Muscle of back (tissue), 13 donors: ENCODE measurements at places on chromosomes 7 and 10. TPM values are rescaled to one million over a fixed set of nuclear protein-coding genes. Genes with fewer than 3 reads are reported as not detected.
A peak's percentile ranks its signal among the peaks of the same experiment; 100 is the strongest.

DNA sequence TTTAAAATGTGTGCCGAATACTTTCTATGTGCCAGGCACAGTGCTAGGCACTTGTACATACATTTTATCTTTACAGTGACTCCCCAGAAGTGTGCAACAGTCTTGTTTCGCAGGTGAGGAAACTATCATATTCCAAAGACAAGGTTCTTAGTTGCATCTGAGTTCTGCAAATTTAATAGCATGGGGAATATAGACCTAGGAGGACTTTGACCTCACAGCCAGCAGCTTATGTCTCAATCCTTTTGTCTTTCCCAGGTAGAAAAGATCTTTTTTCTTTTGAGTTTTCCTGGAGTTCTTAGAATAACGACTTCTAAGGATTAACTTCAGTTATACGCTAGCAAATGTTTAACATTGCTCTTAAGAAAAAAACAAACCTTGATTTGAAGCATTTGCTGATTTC lies 482.8 kb upstream of the ZMIZ1 start:
- no peak for DNase-seq

GRCh38 chr7:17274551-17275245 lies 23.8 kb upstream of the AHR start:
- DNase-seq = no peak

- DNase-seq = no peak
These were observed 114.4 kb upstream of the NEBL start for GRCh38 chr10:21011433-21012018.

DNA sequence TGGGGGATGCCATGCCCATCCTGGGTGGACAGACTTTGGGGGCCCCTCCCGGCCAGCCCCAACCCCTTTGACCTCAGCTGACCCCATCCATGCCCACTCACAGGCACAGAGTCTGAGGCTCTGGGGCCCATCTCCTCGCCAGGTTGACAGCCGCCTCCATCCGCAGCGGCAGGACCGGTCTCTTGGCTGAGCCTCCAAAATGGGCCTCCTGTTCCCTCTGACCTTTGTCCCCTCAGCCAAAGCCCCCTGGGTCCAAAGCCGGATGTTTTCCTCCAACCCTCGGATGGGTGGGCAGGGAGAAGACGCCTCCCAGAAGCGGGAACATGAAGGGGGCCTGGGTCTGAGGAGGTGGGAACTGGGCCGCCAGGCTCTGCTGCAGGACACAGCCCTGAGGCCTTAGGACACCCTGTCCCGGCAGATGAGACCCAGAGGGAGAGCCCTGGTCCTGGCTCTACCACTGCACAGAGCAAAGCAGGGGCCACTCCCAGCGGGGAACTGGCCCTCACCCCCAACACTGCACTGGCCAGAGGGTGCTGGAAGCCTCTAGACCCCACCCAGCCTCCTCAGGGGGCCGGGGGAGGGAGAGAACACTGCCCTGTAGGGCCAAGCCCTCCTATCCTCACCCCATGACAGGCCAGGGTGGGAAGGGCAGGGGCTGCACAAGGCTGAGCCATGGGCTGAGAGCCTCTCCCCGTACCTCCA lies 12.6 kb downstream of the PDGFA start:
- DNase-seq = no peak

DNA sequence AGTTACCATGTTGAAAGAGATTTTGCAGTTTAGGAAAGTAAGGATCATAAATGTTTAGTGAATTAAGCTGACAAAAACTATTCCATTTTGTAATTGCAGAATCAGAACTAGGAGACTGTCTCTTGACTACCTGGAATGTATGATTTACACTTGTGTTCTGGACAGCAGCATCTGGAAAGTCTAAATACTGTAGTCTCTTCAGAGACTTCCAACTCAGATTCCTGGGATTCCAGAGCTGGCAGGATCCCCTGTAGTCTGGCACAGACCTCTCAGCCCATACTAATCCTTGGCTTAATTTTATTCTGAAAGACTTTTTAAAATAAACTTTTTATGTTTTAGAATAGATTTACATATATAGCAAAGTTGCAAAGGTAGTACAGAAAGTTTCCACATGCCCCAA lies 452.7 kb downstream of the DPP6 start:
- DNase-seq = peak; percentile 41

DNA sequence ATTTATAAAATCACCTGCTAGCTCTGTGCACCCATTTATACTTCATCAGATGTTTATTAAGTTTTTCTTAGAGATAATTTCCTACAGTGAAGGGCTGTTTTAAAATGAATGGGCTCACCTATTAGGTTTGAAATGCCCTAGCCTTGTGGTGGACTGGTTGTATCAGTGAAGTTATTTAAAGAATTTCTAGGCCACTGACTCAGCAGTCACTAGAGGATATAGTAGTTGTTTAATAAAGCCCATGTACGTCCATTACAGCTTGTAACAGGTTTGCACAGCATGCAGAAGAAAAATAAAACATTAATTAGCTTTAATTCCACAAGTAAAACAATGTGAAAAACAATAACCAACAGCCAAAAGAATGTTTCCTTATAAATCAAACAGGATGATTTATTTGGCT lies 128.0 kb downstream of the RSU1 start:
- DNase-seq = no peak

DNA sequence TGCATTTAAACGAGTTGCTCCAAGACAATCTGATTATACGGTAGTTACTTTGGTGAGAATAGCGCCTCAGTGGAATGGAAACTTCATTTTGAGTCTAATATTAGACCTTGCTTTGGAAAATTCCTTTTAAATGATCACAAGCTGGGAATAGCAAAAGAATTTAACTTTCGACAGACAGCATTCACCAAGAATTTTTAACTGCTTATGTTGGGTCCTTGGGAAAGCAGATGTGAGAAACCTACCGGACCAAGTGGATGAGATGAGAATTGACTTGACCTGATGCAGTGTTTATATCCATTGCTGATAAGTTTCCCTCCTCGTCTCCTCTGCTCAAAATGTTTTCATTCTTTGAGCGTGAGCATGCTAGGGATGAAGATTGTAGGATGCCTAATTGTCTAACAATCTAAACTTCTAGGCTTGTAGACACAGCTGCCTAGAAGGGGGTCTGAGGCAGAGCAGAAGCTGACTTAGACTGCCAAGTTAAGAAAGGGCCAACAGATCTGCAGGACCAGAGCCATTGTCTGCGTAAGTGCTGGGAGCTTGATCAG lies 126.9 kb downstream of the CNNM2 start:
- peak; percentile 35 for DNase-seq

DNA sequence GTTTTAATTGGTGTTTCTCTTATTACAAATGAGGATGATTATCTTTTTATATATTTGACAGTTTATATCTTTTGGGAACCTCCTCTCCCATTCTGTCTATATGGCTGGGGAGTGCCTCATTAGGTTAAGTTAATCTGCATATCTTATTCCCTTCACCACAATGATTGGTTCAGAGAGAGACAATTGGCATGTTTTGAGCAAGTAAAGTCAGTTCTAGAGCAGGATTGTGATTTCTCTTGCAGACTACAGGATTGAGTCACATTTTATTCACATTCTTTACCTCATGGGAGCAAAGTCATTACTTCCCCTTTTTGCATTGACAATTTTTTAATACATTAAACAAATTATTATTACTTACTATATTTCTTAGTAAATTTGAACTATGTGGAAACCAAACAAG lies 345.6 kb downstream of the MDFIC start:
- DNase-seq = no peak

GRCh38 chr10:96176985-96177384 lies 46.9 kb downstream of the ZNF518A start:
- no peak for DNase-seq

DNA sequence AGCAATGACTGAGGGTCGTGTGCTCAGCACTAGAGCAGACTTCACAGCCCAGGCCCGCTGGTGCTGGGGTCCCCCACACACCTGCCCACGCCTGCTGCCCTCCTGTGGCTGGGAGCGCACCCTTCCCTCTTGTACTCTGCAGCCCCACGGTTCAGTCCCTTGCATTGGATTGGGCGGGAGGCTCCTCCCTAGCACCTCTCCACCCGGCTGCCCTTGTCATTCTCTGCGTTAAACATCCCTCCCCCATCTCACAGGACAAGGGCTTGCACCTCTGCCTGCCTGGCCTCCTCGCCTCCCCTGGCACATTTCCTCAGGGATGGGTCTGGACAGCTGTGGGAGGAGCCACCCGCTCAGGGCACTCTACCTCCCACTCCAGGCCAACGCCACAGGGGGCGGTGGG lies 68.6 kb downstream of the ALOX5 start:
- no peak for DNase-seq

DNA sequence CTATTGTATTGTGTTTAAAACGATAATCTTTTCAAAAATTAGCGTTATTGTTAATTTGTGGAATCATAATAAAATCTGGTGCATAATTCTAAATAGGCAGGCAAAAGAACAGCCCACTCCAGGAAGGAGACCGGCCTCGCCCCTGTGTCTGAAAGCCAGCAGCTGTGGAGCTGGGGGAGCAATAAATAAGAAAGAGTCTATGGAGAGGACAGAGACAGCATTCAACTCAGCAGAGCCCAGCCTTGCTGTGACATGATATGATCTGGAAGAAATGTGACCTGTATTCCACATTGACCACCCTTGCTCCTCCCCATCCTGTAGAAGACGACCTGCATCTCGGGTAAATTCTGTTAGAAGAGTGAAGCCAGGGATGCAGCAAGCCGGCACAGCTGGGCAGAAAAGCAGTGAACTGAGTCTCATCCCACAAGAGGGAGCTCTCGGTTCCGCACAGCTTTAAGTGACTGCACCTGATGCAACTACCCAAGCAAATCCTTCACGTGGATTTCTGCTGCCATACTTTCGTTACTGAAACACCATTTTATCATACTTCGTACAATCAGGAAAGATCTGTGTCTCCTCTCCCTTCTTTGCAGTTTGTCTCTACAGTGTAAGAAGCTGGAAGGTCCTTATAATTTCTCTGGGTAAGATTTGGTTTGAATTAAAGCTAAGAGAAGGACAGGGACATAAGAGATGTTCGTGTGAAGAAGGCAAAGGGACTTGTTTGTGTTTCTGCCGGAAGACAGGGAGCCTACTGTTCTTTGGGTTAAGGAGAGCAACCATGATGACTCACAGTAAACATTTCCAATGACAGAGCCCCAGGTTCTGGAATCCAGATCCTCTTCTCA lies 427.1 kb downstream of the GPAM start:
- DNase-seq = peak; percentile 29

GRCh38 chr10:49653273-49653929 lies 26.1 kb upstream of the C10orf53 start:
- DNase-seq = no peak

DNA sequence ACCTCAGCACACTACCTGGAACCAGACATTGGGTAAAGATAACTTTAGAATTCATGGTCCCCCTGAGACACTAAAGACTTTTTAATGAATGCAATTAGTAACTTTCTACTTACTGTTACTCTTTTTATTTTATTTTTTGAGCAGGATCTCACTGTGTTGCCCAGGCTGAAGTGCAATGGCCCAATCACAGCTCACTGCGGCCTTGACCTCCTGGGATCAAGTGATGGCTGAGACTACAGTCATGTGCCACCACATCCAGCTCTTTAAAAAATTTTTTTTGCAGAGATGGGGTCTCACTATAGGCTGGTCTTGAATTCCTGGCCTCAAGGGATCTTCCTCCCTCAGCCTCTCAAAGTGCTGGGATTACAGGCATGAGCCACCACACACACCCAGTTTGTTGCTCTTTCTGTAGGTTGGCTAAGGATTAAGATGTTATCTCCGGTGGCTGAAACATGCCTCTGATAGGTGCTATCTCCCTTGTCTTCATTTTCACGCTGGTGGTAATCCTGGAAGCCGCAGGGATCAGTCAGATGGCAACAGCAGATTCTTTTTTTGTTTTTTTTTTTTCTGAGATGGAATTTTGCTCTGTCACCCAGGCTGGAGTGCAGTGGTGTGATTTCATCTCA lies 128.3 kb downstream of the TCF7L2 start:
- no peak for DNase-seq

- no peak for DNase-seq
These were observed at the start of gene HMX3 for GRCh38 chr10:123135415-123136141. Gene HMX3 (plus strand): TSS chr10:123135970. CDS start chr10:123136051, 81 bp downstream.

DNA sequence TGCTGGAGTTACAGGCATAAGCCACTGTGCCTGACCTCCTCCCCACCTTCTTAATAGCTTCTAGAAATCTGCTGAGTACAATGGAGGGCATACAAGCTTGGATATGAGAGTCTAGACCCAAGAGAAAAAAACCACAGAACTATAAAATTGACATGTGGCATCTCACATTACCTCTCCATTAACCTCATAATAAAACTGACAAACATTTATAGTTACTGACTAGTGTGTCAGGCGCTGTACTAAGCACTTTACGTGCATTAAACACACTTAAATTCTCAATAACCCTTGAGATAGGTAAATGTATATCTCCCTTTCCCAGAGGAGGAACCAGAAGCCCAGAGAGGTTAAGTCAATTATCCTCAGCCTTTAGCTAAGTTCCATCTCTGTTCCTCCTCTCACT lies 300.5 kb upstream of the MYO3A start:
- DNase-seq = no peak

The VPS26A gene
- polyA plus RNA-seq = 40.5 TPM

The DGKI gene
- 0.95 TPM for polyA plus RNA-seq

The SPACDR gene
- polyA plus RNA-seq = 1.5 TPM

The STAG3 gene
- polyA plus RNA-seq = 8.4 TPM

The CDC14C gene
- polyA plus RNA-seq = not detected

The TMEM270 gene
- polyA plus RNA-seq = not detected

The DNAJB6 gene
- polyA plus RNA-seq = 140 TPM

The ICA1 gene
- 6.1 TPM for polyA plus RNA-seq

The SLC29A4 gene
- polyA plus RNA-seq = 27.6 TPM

The CYP3A7 gene
- polyA plus RNA-seq = not detected
